ENCODE measurements at places on chromosomes 3 and 15. TPM values are rescaled to one million over a fixed set of nuclear protein-coding genes. Genes with fewer than 3 reads are reported as not detected.

The GOLGA6L7 gene
- polyA plus RNA-seq: not detected

The ZCWPW2 gene
- polyA plus RNA-seq: 0.28 TPM

The LMOD3 gene
- polyA plus RNA-seq: 0.19 TPM

The CD96 gene
- polyA plus RNA-seq: 0.88 TPM

The CTSH gene
- polyA plus RNA-seq: 76.9 TPM

The CNTN6 gene
- polyA plus RNA-seq: not detected

All from esophagus (tissue), 2 donors.